ENCODE measurements at places on chromosomes 5 and 9.

DNA sequence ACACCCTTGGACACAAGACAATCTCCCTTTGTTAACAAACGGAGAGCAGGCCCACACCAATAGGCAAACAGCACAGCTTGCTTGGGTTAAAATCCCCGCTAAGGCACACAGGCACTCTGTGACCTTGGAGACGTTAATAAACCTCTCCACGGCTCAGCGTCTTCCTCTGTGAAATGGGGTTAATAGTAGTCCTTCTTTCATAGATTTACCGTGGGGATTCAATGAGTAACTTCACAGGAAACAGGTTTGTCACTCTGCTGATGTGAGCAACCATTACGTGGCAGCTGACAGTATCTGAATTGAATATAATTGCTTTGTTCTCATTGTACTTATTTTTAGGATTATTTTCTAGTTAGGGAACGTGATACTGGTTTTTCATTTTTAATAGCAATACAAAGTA lies 65.2 kb upstream of the ADRA1B start:
- DNase-seq = no peak

DNA sequence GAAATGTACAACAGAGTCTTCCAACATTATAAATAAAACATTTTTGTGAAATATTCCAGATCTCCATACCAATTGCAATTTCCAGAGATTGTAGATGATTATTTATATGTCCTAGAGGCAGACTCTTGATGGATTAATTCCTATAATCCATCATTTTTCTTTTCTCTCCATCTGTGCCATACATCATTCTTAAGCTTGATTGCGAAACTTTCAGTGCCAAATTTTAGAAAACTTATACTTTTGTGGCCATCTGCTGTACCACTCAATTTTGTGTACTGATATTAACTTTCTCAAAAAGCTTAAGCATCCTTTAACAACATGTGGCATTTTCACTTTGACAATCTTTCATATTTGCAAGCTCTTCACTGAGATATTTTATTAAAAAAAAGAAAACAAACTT lies 446.9 kb downstream of the SEMA5A start:
- DNase-seq = no peak

DNA sequence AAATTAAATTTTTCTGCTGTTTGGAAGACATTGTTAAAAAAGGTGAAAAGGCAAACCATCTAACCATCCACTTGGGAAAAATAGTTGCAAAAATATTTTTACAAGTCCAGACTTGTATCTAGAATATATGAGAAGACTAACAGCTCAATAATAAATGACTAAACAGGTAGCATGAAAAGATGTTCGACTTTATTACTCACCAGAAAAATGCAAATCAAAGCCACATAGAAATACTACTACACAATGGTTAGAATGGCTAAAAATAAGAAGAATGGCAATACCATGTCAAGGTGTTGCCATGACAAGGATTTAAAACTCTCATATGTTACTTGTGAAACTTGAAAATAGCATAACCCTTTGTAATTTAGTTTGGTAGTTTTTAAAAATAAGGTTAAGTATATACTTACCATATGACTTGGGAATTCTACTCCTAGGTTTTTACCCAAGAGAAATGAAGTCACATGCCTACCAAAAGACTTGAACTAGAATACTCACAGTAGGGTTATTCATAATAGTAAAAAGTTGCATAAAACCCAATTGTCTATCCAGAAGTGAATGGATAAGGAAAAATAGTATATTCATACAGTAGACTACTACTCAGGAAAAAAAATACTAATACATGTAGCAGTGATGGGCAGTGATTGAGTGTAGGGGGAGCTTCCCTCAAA lies 93.8 kb downstream of the VPS13A start:
- no peak for DNase-seq

- DNase-seq = no peak
Observed at GRCh38 chr9:36902861-36903524, 131.1 kb downstream of the PAX5 start.

GRCh38 chr5:73591102-73591695 lies 25.7 kb downstream of the UTP15 start:
- DNase-seq = no peak

- DNase-seq = no peak
Observed at GRCh38 chr5:179297026-179297425, 48.2 kb downstream of the ADAMTS2 start.

DNA sequence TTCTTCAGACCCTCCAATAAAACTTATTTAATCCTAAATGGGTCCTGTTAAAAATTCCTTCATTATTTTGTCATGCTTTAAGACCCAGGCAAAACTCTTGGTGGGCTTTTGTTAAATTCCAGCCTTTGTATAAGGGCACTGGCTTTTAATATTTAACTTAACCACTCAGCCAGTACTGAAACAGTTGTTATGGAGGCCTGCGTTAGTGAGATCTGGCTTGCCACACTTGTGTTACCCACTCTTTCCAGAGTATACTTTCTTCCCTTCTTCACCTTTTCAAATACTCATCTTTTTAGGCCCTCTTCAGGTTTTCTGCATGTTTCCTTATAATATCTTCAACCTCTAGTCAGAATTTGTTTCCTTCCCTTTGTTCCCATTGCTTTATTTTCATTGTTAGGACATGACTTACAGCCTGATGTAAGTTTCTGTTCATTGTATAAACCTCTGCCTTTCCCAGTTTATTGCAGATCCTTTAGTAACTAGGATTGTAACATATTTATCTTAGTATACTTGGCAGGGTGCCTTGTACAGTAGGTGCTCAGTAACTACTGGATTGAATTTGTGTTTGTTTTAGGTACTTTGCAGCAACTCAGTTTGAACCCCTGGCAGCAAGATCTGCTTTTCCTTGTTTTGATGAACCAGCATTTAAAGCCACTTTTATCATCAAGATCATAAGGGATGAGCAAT lies 48.8 kb downstream of the LNPEP start:
- DNase-seq = no peak

DNA sequence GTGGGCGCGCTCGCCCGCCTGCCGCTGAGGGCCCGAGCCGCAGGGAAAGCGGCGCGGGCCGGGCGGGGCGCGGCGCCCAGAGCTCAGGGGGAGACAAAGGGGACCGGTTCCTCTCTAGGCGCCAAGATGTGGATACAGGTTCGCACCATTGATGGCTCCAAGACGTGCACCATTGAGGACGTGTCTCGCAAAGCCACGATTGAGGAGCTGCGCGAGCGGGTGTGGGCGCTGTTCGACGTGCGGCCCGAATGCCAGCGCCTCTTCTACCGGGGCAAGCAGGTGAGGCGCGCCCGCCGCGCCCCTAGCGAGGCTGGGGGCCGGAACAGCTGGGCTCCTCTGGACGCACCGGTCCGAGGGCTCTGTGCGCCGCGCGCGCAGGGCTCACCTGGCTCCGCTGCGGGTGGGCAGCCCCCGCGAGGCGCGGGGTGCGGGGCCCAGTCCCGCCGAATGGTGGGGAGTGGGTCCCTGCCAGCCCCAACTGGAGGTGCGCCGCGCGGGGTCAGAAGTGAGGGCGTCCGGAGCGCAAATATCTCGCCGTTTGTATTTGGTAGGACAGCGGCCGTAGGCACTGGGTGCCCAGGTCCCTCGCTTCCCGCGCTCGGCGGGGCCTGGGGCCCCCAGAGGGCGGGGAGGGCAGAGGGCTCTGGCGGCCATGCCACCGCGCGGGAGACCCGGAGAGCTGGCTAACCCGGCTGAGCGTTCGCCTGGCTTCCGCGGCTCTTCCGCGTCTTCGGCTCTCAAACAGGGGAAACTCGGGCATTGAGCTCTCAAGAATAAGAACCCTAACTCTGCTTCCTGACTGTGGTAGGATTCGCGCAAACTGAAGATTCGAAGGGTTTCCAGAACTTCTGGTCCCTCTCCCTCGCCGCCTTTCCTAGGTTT lies 607 bp downstream of the UHRF2 start:
- DNase-seq = no peak

GRCh38 chr9:110015759-110016158 lies 192.2 kb downstream of the C9orf152 start:
- no peak for DNase-seq

DNA sequence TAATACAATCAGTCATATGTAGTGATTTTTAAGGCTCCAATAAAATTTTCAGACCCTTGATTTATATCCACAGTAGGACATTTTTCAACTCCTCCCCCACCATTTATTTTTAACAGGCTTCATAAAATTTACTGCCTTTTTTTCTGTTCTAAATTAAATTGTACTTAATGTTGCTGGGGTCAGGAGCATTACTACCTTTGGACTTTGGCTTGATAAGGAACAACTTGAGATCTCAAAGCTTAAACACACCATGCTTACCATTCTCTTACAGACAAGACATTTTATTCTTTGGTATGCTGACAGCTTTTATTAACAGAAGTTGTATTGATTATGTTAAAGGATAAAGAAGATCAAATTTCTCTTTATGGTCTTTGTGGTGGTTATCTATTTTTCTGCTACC lies 30.5 kb downstream of the TRPM3 start:
- DNase-seq = no peak

All from stimulated activated CD8-positive, alpha-beta memory T cell treated with anti-CD3 and anti-CD28 coated beads, Interleukin-7, amount 100 ng/mL, for 4 hours (primary cell).